Hepatocyte (in vitro differentiated cells): ENCODE measurements at places on chromosomes 1 and 21. TPM values are rescaled to one million over a fixed set of nuclear protein-coding genes. Genes with fewer than 3 reads are reported as not detected.

GRCh38 chr1:153663211-153663610, 4.7 kb downstream of the SNAPIN start:
- no peak for DNase-seq
- no peak overlapping the region for H3K4me3 ChIP-seq
- H3K4me1 ChIP-seq, result peaks cover 5% of the 10 kb centered on the region
- no peaks in the 10 kb centered on the region for H3K27me3 ChIP-seq
- no peak overlapping the region for H3K27ac ChIP-seq

DNA sequence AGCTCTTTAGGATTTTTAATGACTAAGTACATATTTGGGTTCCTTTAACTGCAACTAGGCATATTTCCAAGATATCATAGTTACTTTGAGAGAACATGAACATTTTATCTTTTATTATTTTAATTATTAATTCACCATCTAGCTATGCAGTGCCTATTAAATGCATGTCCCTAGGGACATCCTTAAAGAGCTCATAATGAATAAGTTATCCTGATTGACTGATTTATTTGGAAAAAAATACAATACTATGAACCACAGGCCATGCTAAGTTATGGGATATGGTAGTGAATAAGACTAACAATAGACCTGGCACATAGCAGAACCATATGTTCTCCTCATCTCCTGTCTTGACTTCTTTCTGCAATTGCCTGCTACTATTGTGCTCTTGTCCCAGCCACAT, 16.4 kb upstream of the C1orf105 start:
- no peak overlapping the region for H3K27ac ChIP-seq
- peaks cover 16% of the 10 kb centered on the region for H3K4me1 ChIP-seq
- DNase-seq, result no peak
- H3K27me3 ChIP-seq, result no peaks in the 10 kb centered on the region
- H3K36me3 ChIP-seq, result no peaks in the 10 kb centered on the region

DNA sequence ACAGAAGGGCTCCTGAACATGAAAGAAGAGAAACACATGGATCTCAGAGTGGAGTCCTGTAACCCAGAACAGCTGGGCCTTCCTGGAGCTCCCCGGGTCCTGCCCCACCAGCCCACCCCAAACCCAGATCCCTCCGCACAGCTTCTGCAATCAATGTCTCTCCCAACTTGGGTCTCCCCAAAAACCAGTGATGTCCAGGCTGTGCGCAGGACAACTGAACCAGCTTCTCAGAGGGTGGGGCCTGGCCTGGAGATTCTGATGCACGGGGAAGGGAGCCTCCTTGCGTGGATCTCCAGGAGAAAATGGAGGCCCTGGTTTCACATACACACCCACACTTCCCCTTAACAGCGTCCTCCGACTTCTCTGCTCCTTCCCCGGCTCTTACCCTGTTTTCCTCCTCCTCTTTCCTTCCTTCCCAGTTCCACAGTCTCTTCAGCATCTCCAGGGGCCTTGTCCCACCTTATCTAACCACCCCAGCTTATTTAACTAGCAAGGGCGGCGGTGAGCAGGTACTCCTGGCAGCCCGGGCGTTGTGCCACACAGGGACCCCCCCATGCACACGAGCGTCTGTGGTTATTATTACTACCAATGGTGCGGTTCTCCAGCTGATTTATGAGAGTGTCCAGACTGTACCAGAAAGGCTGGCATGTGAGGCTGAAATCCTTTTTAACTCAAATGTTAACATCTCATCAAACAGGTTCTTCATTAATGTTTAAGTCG, 11.2 kb upstream of the MX2 start:
- H3K4me1 ChIP-seq, result no peaks in the 10 kb centered on the region
- H3K36me3 ChIP-seq, result no peaks in the 10 kb centered on the region
- no peaks in the 10 kb centered on the region for H3K27me3 ChIP-seq
- no peak overlapping the region for H3K27ac ChIP-seq
- no peak overlapping the region for H3K4me3 ChIP-seq

DNA sequence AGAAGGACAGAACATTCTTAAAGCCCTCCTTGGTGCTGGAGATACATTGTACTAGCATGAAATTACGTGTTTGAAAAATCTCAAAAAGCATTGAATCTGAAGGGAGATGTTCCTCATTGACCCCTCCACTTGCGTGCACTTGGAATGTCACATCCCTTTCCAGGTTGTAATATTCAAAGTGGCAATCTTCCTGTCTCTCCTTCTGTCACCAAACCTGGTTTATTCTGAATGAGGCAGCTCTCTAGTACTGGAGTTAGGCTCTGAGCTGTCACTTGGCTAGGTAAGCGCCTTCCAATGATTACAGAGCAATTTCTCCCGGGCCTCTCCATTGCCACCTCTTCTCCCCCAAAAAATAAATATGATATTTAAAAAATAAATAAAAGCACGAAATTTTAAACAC, 855 bp downstream of the DSCAM start:
- H3K36me3 ChIP-seq, result no peaks in the 10 kb centered on the region
- no peak overlapping the region for H3K4me3 ChIP-seq
- H3K4me1 ChIP-seq, result peaks cover 3% of the 10 kb centered on the region
- no peak overlapping the region for H3K27ac ChIP-seq
- H3K27me3 ChIP-seq, result peaks cover 41% of the 10 kb centered on the region

DNA sequence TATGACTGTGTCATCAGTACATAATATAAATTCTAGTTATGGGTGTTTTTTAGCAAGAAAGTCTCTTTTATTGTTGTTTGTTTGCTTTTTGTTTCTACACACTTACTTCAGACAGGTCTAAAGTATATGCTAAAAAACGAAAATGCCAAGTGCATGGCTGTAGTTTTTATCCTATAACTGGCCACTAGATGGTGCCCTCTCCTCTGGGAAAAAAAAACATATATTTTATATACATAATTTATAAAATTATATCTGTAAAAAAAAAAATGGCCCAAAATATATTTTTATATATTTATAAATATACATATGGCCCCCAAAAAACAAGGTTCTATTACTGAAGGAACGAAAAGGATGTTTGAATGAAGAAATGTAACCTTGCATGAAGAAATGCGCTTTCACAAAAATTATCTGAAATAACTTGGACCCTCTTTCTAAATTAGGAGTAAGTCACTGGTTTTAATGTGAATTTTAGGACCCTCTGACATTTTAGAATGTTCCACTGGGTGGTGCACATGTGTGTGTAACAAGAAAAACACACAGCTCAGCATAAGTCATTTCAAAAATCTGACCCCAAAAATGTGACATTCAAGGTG, 93.5 kb downstream of the TTLL7 start:
- no peaks in the 10 kb centered on the region for H3K4me1 ChIP-seq
- H3K4me3 ChIP-seq, result no peak overlapping the region
- no peaks in the 10 kb centered on the region for H3K36me3 ChIP-seq
- no peak overlapping the region for H3K27ac ChIP-seq
- no peaks in the 10 kb centered on the region for H3K27me3 ChIP-seq

DNA sequence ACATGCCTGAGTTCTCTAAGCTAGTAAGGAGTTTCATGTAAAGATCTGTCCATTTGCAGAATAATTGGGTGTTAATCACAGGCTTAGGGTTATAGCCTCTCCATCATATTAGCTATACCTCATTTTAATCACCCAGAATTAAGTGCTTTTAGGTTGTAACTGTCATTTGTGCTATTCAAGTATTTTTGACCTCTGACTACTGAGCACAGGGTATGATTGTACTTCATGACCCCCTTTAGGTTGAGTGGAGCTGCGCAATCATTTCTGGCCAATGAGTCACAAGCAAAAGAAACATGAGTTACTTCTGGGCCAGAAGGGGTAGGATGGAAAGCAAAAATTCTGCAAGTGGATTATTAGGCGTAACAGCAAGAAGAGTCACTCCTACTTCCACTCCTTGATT, 8.4 kb upstream of the SNX7 start:
- no peak overlapping the region for H3K27ac ChIP-seq
- no peak overlapping the region for H3K4me3 ChIP-seq
- H3K4me1 ChIP-seq, result no peaks in the 10 kb centered on the region

DNA sequence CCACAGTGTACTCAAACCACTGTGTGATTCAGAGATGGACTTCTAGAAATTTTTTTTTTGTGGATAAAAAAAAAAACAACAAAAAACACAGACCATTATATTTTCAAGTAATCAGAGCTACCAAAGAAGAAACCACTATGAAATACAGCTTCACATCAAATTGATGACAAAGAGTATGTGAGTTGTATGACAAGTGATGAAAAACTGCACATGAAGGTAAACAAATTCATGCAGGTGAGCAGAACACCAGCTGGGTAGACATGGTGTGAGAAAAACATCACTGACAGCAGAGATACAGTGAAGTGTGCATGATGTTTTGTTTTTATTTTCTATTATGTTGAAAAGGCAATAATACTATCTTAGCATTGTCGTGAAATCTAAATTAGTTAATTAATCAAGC, 8.0 kb upstream of the PTPRC start:
- H3K36me3 ChIP-seq, result no peaks in the 10 kb centered on the region
- no peak overlapping the region for H3K4me3 ChIP-seq
- H3K4me1 ChIP-seq, result no peaks in the 10 kb centered on the region
- no peak overlapping the region for H3K27ac ChIP-seq
- no peak for DNase-seq
- H3K27me3 ChIP-seq, result no peaks in the 10 kb centered on the region

- H3K27ac ChIP-seq, result no peak overlapping the region
- H3K36me3 ChIP-seq, result no peaks in the 10 kb centered on the region
- no peak for DNase-seq
Observed at GRCh38 chr1:34694383-34694782, 60.5 kb upstream of the GJB5 start.

DNA sequence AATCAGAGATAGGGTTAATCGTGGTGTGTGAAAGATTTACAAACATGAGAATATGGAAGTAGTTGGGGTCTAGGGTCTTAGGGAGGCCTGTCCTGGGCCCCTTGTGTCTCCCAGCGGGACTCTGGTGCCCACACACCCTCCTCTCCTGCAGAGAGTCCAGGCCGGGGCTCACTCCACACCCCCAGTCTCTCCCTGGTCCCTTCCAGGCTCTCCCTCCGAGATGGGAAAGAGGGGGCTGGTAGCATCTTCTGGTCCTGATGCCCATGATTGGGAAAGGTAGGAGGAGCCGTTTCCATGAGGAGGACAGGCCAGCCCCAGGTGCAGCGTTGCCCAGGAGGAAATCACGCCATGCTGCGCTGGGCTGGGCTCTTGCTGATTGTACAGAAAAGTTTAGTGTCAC, 26.6 kb downstream of the PCNT start:
- DNase-seq, result no peak
- no peak overlapping the region for H3K4me3 ChIP-seq
- H3K36me3 ChIP-seq, result no peaks in the 10 kb centered on the region
- H3K27ac ChIP-seq, result no peak overlapping the region
- no peaks in the 10 kb centered on the region for H3K4me1 ChIP-seq
- no peaks in the 10 kb centered on the region for H3K27me3 ChIP-seq

DNA sequence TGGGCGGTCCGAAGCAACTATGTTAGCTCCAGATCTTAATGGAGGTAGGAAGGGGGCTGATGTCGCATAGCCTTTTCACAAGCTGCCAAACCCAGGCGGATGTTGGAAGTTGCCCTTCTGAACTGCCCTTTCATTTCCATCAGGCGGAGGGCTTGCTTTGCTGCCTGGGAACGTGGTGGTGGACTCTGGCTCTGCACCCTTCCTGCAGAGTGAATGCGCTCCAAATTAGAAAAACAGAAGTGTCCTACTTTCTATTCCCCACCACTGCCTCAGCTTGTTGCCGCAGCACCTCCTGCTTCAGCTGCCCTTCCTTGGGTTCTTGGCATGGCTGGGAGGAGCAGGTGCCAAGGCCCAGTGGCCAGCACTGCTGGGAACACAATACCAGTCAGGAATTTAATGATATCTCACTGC, 60.6 kb downstream of the AK4 start:
- H3K36me3 ChIP-seq, result no peaks in the 10 kb centered on the region
- peak; percentile 12 for DNase-seq
- H3K4me3 ChIP-seq, result no peak overlapping the region
- no peak overlapping the region for H3K27ac ChIP-seq
- peaks cover 5% of the 10 kb centered on the region for H3K4me1 ChIP-seq

DNA sequence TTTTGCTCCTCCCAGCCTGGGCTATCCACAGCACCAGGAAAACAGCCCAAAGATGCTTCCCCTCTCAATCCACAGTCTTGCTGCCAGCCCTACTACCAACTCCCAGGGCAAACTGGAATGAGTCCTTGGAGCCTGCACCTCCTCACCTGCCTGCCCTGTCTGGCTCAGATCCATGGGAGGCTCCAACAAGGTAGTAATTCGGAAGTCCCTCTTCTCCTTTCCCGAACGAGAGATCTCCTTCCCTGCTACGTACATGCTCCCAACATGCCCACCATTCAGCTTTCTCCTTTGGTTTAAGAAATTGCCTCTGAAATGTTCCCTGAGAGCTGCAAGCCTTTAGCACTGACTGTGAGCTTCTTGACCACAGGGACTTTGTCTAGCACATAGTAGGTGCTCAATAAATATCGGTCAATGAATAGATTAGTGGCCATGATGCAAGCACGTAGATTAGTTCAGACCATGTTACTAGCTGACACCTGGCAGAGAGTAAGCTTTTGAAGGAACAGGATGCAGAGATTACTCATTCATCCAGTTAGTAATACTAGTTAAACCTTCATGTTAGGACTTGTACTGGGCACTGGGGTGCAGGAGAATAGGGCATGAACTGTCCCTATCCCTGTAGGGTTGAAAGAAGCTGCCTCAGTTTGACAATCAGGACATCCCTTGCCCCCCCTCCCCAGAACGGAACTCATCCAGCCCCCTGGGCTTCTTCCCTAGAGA, 80.1 kb downstream of the DISP3 start:
- no peak overlapping the region for H3K27ac ChIP-seq
- H3K27me3 ChIP-seq, result peaks cover 61% of the 10 kb centered on the region
- DNase-seq, result no peak
- H3K4me3 ChIP-seq, result no peak overlapping the region
- H3K4me1 ChIP-seq, result no peaks in the 10 kb centered on the region

DNA sequence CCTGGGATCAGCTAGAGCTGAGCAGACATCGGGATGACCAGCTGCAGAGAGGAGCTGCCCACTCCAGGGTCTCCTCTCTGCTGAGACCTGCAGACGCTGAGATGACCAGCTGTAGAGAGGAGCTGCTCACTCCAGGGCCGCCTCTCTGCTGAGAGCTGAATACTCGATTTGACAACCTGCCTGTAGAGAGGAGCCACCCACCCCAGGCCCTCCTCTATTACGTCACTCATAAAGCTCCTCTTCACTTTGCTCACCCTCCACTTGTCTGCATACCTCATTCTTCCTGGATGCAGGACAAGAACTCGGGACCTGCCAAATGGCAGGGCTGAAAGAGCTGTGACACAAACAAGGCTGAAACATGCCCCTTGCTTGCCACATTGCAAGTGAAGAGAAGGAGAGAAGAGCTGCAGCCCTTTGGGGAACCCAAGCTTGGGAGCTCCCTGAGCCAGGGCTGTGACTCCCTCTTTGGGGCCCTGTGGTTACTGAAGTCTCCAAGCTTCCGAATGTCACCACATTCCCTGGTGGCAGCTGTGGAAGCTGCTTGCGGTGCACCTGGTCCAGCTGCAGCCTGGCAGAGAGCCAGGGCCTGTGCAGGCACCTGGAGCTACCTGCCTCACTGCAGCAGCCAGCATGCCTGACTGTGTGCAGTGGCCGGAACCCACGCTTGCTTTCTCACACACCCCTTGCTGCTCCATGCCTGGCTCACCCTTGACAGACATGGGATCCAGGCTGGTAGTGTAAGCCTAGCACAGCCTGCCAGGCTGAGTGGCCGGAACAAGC, 59.6 kb downstream of the CC2D1B start:
- H3K36me3 ChIP-seq, result no peaks in the 10 kb centered on the region
- H3K27ac ChIP-seq, result no peak overlapping the region
- H3K4me1 ChIP-seq, result no peaks in the 10 kb centered on the region
- no peaks in the 10 kb centered on the region for H3K27me3 ChIP-seq

Gene ETV3L
- polyA plus RNA-seq, result not detected in 2 replicates

Gene NIBAN1
- 6.9 and 8.9 TPM in 2 replicates for polyA plus RNA-seq

Gene A3GALT2
- not detected in 2 replicates for polyA plus RNA-seq

Gene IL22RA1
- polyA plus RNA-seq, result 3.5 and 8.2 TPM in 2 replicates

Gene CYP4A11
- polyA plus RNA-seq, result 26.5 and 62.4 TPM in 2 replicates

Gene AMY2A
- not detected in 2 replicates for polyA plus RNA-seq

Gene ACTL8
- 0.34 TPM in 1 of 2 replicates, not detected in the other for polyA plus RNA-seq
